ENCODE measurements at places on chromosomes 2 and 18. TPM values are rescaled to one million over a fixed set of nuclear protein-coding genes. Genes with fewer than 3 reads are reported as not detected.

ENOSF1 gene
- total RNA-seq = 26.5 TPM

DSG4 gene
- total RNA-seq = 0.02 TPM

MREG gene
- total RNA-seq = 6.4 TPM

PLGLB2 gene
- total RNA-seq = 0.49 TPM

NTSR2 gene
- not detected for total RNA-seq

SPATA3 gene
- total RNA-seq = not detected

Data from A549 treated with DMSO at 1 μM for 4 hours (cell line).